ENCODE measurements at places on chromosomes 6 and 20.

DNA sequence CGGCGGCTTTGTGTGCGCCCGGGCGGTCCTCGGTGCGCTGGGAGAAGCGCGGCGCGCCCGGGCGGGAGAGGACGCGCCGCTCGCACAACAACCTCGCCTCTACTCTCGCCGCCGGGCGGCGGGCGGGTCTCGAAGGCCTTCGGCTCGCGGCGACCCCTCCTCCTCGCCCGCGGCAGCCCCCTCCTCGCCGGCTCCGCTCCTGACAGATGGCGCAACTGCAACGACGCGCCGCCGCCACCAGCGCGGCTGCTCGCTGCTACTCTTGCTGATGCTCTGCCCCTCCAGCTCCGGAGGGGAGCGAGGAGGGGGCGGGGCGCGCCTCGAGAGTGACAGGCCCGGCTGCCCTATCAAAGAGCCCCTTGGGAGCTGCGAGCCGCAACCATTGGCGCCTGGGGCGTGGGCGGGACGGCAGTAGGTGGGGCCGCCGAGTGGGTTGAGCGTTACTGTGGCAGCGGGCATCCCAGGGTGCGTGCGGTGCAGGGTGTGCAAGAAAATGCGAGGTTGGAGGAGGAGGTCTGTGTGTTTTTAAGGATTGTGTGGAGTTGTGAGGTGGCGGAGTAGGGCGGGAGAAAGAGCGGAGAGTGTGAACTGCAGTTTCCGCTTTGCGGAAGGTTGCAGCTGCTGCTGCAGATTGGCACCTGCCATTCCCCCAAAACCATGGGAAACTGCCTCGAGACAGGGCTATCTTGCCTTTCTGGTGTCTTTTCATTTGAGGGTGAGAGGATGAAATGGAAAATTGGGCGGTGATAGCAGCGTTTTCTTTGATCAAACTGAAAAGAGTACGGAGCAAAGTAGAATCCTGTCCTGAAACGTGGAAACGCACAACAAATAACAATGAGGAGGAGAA is at the start of gene FYN:
TSS of gene FYN (minus strand) at position 275 of the 847 bp plus-strand sequence. CDS start 153,401 bp downstream, outside the sequence.
- peak; percentile 97 for DNase-seq

DNA sequence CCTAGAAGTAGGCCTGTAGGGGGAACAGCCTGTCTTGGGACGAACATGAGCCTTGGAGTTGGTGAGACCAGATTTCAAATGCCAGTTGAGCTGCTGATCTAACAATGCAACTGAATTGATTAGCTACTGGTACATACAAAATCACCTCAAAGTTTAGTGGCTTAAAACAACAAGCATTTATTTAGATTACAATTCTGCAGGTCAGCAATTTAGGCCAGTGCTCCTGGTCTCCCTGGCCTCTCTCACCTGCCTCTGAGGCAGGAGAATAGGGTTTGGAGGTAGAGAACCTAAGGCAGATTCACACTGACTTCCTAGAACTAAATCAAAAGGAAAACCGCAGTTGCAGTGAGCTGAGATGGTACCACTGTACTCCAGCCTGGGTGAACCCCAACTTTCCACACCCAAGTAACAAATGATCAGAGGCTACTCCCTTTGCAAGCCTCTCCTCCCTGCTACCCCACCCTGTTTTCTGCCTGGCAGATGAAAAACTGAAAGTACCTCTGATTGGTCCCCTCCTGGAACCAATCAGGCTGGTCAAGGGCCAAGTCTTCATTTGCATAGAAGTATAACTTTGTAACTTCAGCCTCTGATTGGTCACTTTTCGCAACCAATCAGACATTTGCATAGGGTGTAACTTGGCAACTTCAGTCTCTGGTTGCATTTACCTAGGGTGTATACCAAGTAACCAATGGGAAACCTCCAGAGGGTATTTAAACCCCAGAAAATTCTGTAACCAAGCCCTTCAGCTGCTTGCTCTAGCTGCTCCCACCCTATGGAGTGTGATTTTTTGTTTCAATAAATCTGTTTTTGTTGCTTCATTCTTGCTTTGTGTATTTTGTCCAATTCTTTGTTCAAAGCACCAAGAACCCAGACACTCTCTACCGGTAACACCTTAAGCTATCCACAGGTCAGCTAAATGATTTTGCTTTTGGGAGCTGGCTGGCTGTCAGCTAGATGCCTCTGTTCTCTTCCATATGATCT is 8.1 kb upstream of the UBR2 start:
- peak; percentile 31 for DNase-seq

GRCh38 chr6:28811873-28812272 is 111.9 kb downstream of the TRIM27 start:
- DNase-seq, result peak; percentile 21

DNA sequence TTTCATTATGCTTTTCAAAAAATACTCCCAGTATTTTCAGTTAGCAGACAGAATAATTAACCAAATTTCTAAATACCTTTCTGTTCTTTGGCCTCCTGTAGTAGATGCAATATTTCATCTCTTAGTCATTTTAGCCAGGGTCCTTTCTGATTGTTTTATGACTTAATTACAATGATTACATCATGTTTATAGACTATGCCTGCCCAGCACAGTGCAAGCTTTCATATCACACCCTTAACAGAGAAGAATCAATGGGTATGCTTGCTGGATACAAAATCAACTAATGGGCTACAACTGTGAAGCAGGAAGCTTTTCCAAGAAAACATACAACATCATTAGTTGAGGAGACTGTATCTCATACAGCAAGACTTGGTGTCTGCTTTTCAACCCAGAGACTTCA is 119.8 kb upstream of the NRSN1 start:
- DNase-seq, result no peak

GRCh38 chr6:31205638-31206037 is 35.2 kb upstream of the POU5F1 start:
- DNase-seq, result no peak

GRCh38 chr6:90199900-90200299 is 96.7 kb downstream of the BACH2 start:
- DNase-seq, result no peak

DNA sequence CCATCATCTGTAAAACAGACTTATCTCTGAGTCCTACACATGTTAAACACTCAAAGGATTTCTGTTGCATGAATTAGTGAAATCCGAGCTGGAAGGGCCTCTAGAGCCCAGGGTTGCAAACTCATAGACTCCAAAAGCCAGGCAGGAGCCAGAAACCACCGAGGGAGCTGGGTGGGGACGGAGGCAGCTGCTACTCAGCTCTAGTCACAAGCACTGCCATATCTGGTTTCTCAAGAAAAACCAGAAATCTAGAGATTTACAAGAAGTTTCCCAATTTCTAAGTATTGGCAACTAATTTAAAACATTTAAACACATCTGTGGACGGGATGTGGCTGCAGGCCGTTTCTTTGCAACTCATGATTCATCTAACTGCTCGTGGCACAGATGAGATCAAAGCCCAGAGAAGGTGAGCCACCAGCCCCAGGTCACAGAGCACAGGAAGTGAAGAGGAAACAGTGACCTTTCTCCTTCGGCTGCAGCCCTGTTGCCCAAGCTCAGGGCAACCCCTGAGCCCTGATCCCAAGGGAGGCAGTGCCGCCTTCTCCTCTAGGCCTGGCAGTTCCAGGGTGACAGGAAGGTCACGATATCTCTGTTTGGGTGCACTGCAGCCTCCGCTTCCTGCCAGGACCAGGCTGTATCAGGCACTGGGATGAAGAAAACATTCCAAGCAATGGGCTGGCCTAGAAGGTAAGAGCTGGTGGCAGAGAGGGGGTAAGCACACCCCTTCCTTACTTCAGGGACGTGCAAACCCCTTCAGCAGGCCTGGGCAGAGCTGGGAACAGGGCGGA is 26.4 kb upstream of the PTGIS start:
- peak; percentile 87 for DNase-seq

DNA sequence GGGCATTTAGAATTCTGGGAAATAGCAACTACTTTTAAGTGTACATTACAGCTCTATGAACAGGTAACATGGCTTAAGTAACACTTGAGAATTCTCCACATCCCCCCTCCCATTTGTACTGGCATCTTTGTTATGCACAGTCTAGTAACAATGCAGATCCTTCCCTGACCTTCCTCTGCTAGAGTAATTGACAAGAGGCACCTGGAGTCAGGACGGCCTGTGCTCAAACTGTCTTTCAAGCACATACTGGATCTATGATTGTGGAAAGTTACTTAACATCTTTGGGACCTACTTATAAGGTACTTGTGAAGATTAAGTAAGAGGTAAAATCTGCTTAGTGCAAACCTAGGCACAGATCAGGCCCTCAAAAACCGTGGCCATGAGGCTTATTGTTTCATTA is 21.9 kb upstream of the GSTA3 start:
- no peak for DNase-seq

All from choroid plexus epithelial cell (primary cell).